ENCODE measurements at places on chromosomes 3 and 15.

DNA sequence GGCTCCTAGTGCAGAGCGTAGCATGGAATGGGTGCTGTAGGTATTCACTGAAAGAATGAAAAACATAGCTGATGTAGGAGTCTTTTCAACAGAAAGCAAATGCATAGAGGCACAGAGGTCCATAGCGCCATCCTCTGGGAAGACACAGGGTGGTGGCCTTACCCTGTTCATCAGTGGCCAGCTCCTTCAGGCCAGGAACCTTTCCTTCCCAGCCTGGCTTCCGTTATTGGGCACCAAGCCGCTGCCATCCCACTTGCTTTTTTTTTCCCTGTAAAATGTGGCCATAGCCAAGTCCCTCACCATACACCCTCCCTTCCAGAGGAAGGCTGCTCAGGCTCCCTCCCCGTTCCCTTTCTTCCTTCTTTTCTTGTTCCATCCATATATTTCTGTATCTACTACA, 118.1 kb downstream of the ZNF621 start:
- no peak for DNase-seq

- DNase-seq = no peak
Measured at GRCh38 chr3:184448321-184449160, 68.7 kb downstream of the CHRD start.

- no peak for DNase-seq
Measured at GRCh38 chr3:49593041-49593440, 38.8 kb downstream of the BSN start.

DNA sequence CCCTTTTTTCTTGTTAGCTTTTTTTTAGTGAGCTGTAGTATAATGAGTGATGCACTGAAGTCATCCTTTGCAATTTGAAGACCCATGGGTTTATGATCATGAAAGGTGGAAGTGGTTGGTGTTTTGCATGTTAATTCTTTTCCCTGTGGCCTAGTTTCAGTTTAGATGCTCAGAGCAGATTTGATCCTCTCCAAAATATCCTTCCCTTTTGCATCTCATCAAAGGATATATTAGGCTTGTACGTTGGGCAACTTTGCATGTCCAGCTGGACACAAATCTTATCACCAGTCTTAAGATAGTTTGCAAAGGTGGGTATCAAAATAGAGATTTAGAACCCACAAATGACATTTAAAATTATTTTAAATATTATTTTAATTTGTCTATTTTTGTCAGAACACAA, 72.7 kb downstream of the MYRIP start:
- DNase-seq = peak; percentile 96

DNA sequence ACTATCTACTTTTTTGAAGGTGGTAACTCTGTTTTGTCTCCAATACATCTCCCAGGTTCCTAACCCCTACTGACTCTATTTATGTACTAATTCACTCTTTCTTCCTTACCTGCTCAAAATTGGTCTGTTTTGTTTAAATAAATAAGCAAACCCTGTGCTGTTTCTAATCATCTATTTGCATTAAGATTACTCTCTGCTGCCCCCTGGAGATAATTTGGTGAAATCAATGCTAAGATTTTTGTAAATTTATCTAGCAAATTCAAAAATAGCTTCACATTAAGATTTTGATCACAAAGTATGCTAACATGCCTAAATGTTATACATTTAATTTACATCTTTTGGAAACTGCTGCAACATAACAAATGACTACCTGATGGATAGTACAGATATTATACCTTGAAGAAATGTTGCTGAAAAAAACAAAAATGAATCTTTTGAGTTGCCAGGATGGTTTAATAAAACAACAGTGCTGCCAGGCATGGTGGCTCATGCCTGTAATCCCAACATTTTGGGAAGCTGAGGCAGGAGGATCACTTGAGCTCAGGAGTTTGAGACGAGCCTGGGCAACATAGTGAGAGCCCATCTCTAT, 4.4 kb upstream of the CD200R1 start:
- DNase-seq = peak; percentile 78

GRCh38 chr3:197854596-197855343, 63.7 kb downstream of the LRCH3 start:
- DNase-seq = no peak

DNA sequence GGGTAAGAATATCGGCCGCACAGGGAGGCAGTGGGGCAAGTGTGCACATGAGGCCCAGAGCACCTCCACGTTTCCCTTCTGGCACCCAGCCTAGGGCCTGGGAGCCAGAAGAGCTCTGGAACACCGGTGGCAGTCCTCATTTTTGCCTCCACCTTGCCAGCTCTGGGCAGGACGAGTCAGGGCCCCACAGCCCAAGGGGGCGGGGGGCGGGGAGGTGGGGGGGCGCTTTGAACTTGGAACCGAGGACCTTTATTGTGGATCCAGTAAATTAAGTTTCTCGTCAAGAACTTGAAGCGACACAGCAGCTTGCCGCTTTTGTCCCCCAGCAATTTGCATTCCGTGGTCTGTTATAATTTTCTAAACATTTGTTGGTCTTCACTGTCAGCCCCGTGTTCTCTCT, 66.8 kb downstream of the SLC6A11 start:
- DNase-seq = no peak

GRCh38 chr3:14614189-14614588, 37.4 kb upstream of the CCDC174 start:
- DNase-seq = no peak

GRCh38 chr3:160638184-160638583, 38.8 kb upstream of the ARL14 start:
- DNase-seq = no peak

- no peak for DNase-seq
Measured at GRCh38 chr3:177561365-177561764, 364.1 kb upstream of the TBL1XR1 start.

DNA sequence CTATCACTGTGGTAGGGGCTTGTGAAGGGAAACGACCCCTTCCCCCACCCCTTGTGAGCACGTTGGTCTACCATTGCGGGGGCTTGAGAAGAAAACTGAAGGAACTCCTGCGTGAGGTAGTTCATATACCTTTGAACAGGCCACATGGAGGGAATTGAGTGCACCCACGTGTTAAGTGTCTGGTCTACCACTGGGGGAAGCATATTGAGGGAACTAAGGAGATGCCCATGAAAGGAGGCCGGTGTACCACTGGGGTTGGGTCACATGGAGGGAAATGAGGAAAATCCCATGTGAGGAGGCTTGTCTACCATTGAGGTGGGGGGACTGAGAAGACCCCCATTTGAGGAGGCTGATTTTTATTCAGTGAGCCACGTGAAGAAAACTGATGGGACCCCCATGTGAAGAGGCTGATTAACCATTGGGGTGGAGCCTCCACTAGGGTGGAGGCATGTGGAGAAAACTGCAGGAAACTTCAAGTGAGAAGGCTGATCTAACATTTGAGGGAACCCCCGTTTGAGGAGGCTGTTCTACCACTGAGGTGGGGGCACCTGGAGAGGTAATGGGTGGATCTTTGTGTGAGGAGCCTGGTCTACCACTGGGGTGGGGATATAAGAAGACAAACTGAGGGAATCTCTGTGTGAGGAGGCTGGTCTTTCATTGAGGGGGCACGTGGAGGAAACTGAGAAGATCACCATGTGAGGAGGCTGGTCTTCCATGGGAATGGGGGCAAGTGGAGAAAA, 163.2 kb downstream of the FBLN2 start:
- no peak for DNase-seq

DNA sequence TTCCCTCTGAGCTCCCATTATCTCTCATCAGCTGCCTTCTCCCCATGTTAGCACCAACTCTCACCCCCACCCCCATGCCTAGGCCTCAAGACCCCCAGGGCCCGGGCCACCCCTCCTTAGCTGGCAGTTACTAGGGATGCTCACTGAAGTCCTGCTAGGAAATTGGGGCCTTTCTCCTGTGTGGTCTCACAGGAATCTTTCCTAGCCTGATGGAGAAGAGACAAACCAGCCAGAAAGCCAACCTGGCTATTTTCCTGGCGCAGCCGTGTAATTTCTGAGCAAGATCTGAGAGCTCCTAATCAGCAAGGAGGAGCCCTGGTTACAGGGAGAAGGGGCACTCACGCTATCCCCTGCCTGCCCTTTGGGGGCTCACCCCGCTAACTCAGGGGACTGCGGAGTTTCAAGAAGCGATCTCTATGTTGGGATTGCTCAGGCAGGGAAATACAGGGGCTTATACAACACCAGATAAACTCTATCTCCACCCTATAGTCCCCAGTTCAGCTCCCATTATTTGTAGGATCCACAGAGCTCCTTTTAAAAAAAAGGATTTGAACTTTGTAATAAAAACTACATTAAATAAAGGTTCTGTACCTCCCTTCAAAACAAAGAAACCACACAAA, 25.2 kb downstream of the NR2F2 start:
- no peak for DNase-seq

DNA sequence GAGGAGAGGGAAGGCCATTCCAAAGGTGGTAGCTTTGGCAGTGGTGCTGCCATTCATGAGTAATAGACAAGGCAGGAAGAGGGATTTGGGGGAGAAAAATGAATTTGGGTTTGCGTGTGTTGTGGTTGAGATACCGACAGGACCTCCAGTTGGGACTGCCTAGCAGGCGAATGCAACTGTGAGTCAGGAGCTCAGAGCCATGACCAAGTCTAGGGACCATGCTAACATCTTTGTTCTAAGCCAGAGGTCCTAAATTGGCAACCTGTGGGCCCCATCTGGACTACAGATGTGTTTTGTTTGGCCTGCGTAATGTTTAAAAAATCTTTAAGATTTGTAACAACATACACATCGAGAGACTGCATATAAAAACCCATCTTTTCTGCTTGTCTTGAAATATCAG, 61.6 kb downstream of the SAMMSON start:
- DNase-seq = no peak

DNA sequence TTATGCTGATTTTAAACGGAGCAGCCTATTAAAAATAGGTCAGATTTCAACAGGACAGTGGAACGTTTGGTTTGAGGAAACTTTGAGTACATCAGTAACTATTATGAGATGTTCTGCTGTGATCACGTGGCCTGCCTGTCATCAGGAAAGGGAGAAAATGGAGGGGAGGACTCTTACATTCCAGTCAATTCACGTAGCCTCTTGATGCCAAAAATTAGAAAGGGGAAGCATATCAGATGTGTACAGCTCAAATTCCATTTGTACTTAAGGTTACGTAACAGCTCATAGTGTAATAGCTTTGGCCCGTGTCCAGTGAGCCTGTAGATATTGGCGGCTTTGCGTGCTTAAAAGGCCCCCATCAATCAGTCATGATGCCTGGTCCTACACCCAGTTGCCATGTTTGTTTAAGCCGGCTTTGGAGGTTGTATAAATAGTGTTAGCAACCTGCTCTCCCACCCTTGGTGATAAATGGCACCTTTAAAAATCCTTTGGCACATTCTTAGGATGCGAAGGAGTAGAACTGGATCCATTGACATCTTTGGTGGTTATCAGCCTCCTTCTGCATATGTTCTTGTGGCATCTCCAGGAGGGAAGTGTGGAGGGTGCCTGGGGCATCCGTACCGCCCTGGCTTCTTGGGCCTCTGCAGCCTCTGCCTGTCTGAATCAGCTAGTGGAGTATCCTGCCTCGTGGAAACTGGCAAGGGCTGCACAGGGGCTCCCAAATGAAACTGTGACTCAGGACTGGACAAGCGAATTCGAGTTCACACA, 163.9 kb downstream of the THSD4 start:
- DNase-seq = no peak

DNA sequence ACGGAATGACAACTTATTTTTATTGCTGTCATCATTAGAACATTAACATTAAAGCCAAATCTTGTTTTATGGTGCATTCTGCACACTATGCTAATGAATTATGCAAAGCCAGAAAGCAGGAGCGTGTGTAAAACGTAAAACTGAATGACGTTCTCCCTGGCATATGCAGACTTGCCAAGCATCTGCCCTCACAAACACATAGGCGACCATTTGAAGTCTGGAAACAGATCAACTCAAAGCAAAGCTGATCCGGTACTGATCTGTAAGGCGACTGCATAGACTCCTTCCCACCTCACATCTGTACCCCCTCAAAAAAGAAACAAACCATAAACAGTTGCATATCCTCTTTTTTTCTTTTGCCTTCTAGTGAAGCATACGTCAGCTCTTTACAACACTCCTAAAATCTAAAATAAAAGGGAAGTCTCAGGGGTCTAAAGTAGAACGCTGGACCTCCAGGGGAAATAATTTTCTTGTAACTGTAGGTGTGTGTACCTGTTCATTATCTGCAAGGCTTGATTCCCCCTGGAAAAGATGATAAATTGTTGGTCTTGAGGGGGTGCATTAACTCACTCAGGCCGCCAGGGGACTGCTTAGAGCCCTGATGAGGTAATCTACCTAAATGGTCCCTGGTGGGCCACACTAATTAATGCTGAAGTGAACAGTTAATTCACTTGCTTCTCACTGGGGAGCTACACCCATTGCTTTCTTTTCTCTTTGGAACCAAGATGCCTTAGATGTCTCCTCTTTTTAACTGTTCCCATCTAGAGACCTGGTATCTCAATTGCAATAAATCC, 231.4 kb downstream of the CDIN1 start:
- peak; percentile 77 for DNase-seq

DNA sequence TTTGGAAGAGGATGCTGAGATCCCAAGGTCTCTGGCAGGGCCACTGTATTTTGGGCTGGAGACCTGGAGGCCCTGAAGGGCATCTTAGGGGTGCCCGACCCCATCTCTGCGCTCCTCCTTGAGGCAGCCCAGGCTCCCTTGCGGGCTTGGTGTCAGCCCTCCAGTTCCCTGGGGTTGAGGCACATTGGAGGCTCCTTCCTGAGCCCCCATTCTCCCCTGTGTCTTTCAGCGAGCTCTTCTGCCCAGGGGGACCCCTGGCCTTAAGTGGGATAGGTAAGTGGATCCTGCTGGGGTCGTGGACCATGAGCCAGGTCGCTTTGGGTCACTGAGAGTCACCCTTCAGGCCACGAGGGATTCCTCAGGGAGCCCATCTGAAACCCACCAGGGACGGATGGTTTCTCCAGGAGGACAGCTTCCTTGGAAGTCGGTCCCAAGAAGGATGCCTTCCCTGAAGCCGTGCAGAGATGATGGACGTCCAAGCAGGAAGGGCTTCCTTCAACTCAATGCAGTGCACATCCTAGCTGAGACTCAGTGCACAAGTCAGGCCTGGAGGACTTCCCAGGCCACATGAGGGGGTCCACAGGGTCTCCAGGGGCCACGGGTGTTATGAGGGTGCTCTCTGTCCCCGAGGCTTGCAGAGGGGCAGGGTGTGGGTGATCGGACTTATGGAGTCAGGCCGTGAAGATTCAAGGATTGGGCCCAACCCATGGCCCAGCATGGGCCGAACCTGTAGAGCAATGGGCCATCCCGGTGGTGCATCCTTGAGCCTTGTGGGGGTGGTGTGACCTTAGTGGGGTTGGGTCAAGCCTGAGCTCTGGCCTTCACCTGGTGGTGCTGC, 224.3 kb downstream of the SNRPN start:
- no peak for DNase-seq

GRCh38 chr3:189122110-189122509, 49.7 kb upstream of the TPRG1 start:
- no peak for DNase-seq

DNA sequence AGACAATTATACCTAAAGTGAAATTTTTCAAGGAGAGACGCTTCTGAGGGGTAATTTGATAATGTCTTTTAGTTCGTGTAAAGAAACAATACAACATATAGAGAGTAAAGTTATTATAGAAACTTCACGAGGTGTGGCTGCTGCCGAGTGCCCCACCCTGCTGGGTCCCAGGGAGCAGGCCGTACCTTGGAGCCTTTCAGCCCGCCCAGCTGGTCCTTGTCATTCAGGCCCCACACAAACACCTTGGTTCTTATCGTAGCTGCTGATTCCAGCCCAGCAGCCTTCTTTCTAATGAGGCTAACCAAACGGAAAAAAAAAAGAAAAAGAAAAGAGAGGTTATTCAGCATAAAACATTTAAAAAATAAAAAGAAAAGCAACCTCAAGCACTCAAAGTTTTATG, 83.1 kb upstream of the OCA2 start:
- no peak for DNase-seq
